ENCODE measurements at places on chromosomes 6 and 20.

DNA sequence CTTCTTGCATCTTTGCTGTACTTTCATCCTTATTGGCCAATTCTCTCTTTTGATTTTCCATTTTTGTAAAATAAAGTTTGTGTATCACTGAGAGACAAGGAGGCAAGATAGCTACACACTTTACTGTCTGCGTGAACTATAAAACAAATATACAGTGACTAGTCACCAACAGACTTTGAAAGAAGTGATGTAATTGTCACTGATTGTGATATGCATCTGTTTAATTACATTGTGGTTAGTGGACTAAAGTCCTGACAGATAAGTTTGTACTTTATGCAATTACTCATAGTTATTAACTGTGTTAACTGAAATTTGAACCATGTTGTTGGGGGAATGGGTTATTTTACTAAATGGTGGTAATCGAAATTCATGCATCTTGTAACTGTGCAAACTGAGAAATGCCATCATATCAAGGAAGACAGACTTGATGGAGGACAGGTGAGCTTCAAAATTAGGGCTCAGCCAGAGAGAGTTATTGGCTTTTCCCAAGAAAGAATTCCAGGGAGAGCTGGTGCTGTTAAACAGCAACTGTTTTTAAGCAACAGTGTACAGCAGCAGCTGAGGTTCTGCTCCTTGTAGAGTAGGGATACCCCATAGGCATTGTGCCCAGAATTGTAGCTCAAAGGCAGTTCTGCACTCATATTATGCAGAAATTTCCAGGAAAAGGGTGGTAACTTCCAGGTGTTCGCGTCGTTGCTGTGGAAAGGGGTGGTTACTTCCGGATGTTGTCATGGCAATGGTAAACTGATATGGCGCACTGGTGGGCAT is 62.9 kb downstream of the EFHC1 start:
- no peak for DNase-seq

DNA sequence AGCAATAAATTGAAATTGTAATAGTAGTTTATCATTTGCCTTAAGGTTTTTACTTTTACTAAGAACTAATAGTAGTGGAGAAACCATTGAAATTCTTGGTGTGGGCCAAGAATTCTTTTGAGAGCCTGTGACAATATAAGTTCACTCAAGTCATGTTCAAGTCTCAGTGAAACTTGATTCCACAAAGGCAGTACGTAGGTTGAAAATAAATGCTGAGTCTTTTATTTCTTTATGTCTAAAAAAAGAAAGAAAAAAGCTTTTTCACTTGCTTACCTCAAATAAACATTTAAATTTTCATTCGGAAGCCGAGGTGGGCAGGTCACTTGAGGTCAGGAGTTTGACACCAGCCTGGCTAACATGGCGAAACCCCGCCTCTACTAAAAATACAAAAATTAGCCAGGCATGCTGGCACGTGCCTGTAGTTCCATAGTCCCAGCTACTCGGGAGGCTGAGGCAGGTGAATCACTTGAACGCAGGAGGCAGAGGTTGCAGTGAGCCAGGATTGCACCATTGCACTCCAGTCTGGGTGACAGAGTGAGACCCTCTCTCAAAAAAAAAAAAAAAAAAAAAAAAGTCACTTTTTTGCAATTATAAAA is 57.8 kb upstream of the NELFCD start:
- no peak for DNase-seq

GRCh38 chr20:51495921-51496545 is 46.5 kb downstream of the NFATC2 start:
- no peak for DNase-seq

- DNase-seq = no peak
These were observed 8.0 kb downstream of the CSE1L start for GRCh38 chr20:49054056-49054643.

DNA sequence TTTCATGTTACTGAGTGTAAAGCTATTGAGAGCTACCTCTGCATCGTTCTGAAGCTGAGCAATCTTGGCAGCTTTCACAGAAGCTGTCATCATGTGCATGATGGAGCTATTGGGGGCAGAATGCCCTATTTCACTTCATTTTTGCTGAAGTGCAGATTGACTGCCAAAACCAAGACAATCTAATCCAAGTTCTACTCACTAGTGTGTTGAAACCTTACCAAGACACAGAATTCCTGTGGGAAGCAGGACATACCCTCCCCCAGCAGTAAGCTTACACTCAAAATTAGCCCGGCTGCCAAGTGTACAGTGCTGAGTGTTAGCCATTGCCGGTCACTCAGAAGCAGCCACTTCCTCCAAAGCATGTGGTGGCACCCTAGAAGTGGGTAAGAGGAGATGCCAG is 177.3 kb upstream of the TENT5A start:
- DNase-seq = no peak

- no peak for DNase-seq
These were observed 58.5 kb downstream of the AHI1 start for GRCh38 chr6:135438907-135439535.
